ENCODE measurements at places on chromosomes 3 and 15.

DNA sequence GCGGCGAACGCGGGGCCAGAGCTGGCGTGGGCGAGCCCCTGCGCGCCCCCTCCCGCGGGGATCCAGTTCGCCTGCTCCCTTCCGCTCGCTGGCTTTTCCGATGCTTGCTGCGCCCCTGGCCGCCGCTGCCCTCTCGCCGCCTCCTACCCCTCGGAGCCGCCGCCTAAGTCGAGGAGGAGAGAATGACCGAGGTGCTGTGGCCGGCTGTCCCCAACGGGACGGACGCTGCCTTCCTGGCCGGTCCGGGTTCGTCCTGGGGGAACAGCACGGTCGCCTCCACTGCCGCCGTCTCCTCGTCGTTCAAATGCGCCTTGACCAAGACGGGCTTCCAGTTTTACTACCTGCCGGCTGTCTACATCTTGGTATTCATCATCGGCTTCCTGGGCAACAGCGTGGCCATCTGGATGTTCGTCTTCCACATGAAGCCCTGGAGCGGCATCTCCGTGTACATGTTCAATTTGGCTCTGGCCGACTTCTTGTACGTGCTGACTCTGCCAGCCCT lies 721 bp downstream of the P2RY1 start:
- peak; percentile 16 for DNase-seq

DNA sequence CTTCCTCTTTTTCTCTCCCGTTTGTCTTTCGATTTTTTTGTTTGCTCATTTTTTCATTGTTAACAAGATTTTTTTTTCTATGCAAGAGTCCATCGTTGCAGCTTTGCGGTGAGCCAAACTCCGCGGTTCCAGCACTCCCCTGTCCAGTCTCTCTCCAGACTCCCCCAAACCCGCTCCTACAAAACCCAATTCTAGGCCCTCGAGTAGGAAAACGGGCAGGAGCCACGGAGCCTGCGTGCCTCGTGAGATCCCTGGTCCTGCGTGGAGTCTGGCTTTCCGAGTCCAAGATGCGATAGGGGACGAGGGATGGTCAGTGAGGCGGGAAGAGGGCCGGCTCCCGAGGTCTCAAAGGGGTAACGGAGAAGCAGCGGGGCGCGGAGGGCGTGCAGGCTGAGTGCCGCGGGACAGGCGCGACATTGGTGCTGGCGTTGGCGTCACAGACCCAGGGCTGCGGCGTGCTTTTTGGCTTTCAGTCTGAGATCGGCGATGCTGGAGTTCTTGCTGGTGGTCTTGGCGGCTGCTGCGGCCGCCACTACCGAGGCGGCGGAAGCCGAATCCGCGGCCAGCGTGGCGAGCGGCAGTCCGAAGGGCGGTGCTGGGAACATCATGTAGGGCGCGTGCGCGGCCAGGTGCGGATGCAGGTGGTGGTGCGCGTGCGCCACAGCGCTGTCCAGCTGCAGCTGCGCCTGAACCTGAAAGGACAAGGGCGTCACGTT lies 8.5 kb downstream of the SHOX2 start:
- DNase-seq: peak; percentile 83

GRCh38 chr15:72340366-72340765 lies 20.4 kb upstream of the CELF6 start:
- no peak for DNase-seq

DNA sequence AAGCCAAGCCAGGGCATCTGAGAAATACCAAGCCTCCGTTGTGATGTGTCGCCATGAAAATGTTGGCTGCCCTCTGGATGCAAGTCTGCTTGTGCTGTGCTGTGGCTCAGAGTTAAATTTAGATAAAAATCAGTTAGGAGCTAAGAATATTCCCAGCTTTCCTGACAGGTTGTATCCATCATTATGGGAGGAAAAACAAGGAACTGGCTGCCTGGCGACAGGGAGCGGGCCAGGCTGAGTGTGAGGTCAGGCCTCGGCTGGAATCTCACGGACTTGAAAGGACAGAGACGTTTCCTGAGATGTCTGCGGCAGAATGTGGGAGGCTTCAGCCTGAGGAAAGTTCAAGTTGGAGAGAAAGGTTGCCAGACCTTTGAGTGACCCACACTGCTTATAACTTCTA lies 213.8 kb downstream of the THSD4 start:
- peak; percentile 43 for DNase-seq

DNA sequence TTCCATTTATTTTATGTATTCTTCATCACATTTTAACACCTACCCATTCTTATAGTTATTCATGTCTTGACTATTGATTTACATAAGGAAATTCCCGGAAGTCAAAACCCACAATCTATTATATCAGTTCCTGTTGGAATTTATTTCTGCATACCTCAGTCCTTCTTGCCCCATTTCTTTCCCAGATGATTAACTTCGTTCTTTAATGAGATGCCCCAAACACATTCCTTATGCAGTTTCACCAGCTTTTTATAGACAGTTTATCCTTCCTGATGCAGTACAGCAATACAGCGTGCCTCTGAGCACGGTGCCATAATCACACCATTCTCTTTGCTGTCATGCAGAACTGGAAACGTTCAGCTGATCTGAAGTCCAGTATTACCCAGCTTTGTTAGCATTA lies 175.8 kb upstream of the NANOGP8 start:
- no peak for DNase-seq

DNA sequence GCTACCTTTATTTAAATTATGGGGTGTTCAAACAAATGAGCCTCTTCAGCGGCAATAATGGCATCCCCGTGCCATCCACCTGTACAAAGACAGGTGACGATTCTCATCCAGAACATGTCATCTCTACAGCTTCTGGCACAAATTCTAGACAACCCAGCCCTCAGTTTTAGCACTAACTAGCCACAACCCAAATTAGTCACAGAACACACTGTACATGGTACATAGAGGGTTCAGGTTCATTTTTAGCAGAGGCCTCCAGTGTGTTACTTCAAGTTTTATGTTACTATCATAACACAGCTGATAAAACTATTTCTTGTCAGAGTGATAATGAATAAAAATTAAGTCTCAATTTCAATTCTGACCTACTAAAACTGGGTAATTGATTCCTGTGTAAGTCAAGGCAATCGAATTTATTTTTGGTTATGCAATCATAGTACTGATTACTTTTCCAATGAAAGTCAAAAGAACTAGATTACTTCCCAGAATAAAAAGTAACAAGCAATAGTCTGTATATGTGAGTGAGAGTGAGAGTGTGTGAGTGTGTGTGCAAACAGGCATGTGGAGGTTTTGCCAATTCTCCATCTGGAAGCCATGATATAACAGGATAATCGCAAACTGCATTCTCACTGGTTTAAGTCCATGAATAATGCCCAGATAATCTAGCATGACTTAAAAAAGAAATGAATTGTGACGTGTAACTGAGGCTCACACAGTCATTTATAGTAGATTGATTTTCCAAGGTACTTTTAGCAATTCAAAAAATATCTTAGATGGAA lies 37.4 kb downstream of the SHQ1 start:
- no peak for DNase-seq

GRCh38 chr3:188946351-188947240 lies 225.2 kb upstream of the TPRG1 start:
- DNase-seq: no peak

DNA sequence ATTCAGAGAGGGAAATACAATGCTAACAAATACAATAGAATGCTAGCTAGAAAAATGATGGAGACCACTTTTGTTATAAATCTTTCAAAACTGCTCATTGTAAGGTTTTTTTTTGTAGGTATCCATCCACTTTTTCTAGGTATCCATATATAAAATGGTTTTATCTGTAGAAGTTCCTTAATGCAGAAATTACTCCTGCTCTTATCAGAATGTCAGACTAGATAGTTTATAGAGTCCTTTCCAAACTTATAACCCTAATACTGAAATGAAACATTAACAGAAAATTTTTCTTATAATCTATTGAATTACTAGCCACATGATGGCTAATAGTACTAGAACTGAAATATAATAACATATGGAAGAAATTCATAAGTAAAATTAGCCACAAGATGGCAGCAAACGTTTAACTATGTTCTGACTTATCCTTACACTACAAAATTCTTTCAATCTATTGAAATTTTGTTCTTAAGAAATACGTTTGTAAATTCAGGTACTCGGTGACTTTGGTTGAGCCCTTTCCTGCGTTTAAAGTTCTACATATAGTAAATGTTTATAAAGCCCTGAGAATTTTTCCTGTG lies 58.5 kb downstream of the ECT2 start:
- DNase-seq: no peak

DNA sequence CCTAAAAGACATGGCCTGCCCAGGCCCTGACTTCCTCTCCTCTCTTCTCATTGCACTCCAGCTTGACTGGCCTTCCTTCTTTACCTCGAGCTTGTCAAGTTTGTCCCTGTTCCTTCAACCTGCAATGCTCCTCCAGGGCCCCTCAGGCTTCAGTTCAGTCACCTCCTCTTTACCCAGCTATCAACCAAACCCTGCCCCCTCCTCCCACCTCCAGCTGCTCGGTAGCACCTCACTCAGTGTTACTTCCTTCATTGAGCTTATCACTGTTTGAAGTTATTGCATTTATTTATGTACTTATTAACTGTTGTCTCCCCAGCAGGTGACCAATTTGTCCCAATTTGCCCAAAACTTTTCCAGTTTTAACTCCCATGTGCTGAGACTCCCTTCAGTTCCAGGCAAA lies 95.8 kb upstream of the UBE2E1 start:
- DNase-seq: no peak

- no peak for DNase-seq
Measured at GRCh38 chr3:43765521-43765971, 74.8 kb downstream of the ABHD5 start.

DNA sequence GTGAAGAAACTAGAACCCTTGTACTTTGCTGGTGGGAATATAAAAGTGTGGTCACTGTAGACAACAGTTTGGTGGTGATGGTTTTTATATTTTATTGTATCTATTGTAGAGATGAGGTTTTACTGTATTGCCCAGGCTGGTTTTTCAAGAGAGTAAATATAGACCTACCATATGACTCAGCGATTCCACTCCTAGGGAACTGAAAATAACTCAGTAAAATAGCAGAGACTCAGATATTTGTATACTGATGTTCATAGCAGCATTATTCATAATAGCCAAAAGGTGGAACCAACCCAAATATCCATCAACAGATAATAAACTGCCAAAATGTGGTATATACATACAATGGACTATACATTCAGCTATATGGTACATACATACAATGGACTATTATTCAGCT lies 68.8 kb upstream of the IL12A start:
- DNase-seq: no peak

DNA sequence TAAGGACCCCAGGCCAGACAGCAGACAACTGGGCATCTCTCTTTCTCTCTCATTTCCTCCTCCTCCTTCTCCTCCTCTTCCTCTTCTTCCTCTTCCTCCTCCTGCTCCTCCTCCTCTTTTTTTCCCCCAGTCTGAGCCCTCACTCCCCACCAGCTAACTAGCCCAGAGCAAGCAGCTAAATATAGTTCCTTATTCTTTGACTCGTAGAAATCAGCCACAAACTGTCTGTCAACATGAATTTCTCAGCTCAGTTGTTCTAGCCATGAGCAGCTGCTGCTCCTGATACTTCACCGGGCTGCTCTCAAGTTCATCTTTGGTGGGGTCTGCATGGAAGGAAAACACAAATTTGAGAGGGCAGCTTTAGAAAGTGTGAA lies 19.2 kb upstream of the LOXL1 start:
- no peak for DNase-seq

DNA sequence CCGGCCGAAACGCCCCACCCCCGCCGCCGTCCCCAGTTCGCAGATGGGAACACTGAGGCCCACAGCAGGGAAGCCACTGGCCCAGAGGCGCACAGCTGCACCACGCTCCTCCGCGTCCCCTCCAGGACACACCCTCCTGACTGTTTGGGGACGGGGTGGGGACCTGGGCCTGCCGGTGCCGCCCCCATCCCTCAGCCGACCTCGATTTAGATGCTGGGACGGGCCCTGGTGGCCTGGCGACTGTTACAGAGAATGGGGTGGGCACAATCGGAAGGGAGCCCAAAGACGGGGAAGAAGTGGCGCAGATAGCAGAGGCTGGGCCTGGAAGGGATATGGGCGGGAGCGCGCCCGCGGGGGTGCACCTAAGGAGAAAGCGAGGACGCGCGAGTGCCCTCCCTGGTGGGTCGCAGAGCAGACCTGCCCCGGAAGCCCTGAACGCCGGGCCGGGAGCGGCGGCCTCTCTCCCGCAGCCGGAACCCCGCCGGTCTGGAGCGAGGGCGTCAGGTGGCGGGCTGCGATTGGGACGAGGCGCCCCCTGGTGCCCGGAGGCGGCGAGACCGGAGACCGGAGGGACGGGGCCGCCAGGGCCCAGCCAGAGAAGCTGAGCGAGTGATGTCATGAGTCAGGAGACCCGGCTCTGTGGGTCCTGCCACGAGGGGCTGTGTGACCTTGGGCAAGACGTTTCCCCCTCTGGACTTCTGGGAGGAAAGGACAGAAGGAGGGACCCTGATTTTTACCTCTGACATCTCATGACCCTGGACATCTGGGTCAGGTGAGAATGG lies 78.4 kb downstream of the IQSEC1 start:
- peak; percentile 95 for DNase-seq

DNA sequence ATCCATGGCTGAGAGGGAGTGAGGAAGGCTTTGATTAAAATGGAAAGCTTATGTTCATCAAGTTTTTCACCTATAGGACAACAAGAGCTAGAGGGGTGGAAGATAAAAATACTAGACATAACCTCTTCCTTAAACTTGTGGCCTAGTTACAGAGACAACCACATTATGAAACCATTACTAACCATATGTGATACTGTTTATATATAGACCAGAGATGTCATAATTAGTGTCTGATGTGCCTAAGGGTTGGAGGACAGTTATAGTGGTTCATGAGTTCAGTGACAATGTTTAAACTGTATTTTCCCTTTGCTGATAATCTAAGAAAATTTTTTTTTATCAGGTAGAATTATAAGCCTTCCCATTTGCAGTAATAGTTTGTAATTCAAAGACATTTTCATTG lies 23.7 kb downstream of the PHLDB2 start:
- DNase-seq: no peak

- DNase-seq: no peak
Measured at GRCh38 chr15:44836094-44836493, 99.8 kb downstream of the TRIM69 start.

- no peak for DNase-seq
Measured at GRCh38 chr15:35665896-35666536, 120.1 kb upstream of the DPH6 start.

DNA sequence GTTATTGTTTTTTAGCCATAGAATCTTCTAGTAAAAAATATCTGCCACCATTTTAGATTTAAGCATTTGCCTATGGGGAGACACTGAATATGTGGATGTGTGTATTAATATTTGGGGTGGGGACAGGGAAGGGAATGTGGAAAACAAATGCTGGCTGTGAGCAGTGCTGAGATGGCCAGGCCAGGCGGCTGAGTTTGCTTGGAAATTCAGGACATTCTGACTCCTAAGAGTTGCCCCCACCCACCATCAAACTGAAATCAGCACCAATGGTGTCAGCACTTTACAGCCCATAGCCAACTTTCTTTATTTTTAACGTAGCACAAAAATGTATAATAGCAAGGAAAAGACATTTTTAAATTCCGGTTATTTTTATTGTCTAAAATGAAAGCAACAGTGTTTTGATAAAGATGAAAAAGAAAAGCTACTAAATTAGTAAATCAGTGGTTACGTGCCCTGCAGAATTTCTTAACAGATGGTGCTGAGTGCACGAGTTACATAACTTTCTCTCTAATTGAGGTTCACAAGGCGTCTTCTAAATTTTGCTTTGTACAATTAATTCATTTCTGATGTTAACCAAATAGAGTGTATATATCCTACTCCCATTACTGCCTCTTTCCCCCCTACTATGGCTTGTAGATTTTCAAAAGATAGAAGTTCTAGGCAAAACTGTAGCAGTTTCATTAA lies 34.0 kb downstream of the B3GALNT1 start:
- no peak for DNase-seq

- DNase-seq: no peak
Measured at GRCh38 chr15:80747317-80748053, 31.7 kb upstream of the CEMIP start.

GRCh38 chr15:80615783-80616391 lies 79.2 kb upstream of the ABHD17C start:
- DNase-seq: peak; percentile 48
